Testis (tissue), 5 donors: ENCODE measurements at places on chromosomes 3 and 15. TPM values are rescaled to one million over a fixed set of nuclear protein-coding genes. Genes with fewer than 3 reads are reported as not detected.

- no peak for DNase-seq
- no peaks in the 10 kb centered on the region for H3K27me3 ChIP-seq
- H3K4me3 ChIP-seq = no peak overlapping the region
Measured at GRCh38 chr3:64940596-64941348, 253.0 kb upstream of the ADAMTS9 start.

DNA sequence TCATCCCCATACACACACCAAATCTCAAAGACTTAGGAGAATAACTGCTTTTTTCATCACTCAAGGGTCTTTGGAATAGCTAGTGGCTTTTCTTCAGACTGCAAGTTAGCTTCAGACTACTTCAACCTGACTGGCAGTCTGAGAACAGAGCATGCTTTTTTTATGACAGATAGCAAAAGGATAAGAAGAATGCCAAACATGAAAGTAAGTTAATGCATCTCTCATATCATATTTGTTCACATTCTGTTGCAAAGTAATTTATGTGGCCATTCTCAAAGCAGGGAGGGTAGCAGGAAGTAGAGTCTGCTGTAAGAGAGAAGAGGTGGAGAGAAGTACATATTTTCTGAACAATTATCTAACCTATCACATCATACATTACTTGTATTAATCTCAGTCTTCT, 544.4 kb downstream of the ZPLD1 start:
- no peaks in the 10 kb centered on the region for H3K4me1 ChIP-seq
- no peak for DNase-seq
- no peaks in the 10 kb centered on the region for H3K36me3 ChIP-seq
- no peak overlapping the region for H3K27ac ChIP-seq
- H3K27me3 ChIP-seq = no peaks in the 10 kb centered on the region

- no peaks in the 10 kb centered on the region for H3K27me3 ChIP-seq
- H3K36me3 ChIP-seq = no peaks in the 10 kb centered on the region
- peaks cover 10% of the 10 kb centered on the region for H3K4me1 ChIP-seq
- H3K4me3 ChIP-seq = no peak overlapping the region
Measured at GRCh38 chr3:67382536-67382935, 271.9 kb downstream of the SUCLG2 start.

DNA sequence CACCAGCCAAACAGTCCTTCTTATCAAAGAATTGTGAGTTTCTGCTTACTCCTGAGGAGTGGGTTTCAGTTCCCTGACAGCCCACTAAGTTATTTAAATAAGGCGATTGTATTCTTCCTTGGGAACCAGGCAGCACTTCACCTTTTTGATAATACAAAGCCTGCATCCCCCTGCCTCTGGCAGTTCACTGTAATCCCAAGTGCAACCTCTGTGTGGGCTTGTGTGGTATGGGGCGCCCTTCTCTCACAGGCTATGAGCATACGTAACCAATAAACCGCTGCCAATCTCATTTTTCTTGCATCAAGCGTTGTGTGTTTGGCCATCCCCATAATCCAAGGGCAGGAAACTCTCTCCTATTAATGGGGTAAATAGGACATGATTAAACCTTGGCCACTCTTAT, 1025.6 kb downstream of the NSUN3 start:
- no peaks in the 10 kb centered on the region for H3K27me3 ChIP-seq
- no peaks in the 10 kb centered on the region for H3K4me1 ChIP-seq
- H3K36me3 ChIP-seq = no peaks in the 10 kb centered on the region
- no peak for DNase-seq
- H3K4me3 ChIP-seq = no peak overlapping the region
- H3K27ac ChIP-seq = no peak overlapping the region

- no peaks in the 10 kb centered on the region for H3K36me3 ChIP-seq
- no peak for DNase-seq
- peaks cover 1% of the 10 kb centered on the region for H3K4me1 ChIP-seq
- H3K27ac ChIP-seq = peak overlapping the region; percentile 57
- H3K27me3 ChIP-seq = no peaks in the 10 kb centered on the region
Measured at GRCh38 chr15:60399931-60400330, 2.1 kb upstream of the ANXA2 start.

DNA sequence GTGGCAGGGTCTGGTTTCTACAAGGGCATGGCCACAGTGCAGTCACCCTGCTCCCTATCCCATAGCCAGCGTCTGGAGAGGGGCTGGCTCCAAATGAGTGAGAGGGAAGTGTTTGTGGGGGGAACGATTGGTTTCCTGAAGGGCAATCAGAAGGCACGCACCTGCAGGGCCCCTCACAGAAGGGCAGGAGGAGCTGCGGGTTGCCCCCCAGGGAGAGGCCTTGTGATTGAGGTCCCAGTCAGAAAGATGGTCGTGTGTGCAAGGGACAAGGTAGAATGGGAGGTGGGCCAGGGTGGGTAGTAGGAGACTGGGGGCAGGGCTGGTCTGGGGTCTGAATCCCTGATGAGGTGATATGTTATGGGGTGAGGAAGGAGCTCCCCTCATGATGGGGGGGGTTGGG, 35.8 kb downstream of the LIMD1 start:
- H3K4me3 ChIP-seq = no peak overlapping the region
- no peak overlapping the region for H3K27ac ChIP-seq
- H3K36me3 ChIP-seq = no peaks in the 10 kb centered on the region
- no peaks in the 10 kb centered on the region for H3K4me1 ChIP-seq
- H3K27me3 ChIP-seq = no peaks in the 10 kb centered on the region

DNA sequence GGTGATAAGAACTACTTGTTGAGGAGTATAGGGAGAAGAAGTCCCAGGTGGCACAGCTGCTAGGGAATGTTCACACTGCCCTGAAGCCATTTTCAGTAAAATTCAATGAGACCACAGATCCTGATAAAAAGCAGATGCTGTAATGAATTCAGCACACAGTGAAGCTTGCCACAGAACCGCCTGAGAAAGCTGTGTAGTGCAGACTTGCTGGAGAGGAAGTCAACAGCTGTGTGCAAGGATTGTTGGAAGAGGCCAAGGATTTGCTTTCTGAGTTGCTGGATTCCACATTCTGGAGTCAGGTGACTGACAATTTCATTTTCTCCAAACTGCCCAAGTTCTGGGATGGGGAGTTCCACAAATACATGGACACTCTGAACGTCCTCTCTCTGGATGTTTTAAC, 70.9 kb downstream of the ANP32A start:
- H3K4me3 ChIP-seq = no peak overlapping the region
- no peaks in the 10 kb centered on the region for H3K4me1 ChIP-seq
- no peaks in the 10 kb centered on the region for H3K36me3 ChIP-seq

GRCh38 chr3:24496529-24497482, 2.2 kb upstream of the THRB start:
- peak; percentile 63 for DNase-seq
- H3K4me1 ChIP-seq = no peaks in the 10 kb centered on the region
- H3K27me3 ChIP-seq = no peaks in the 10 kb centered on the region
- no peak overlapping the region for H3K4me3 ChIP-seq
- H3K36me3 ChIP-seq = no peaks in the 10 kb centered on the region

GRCh38 chr3:29022976-29023375, 257.9 kb upstream of the RBMS3 start:
- no peak overlapping the region for H3K27ac ChIP-seq
- H3K36me3 ChIP-seq = no peaks in the 10 kb centered on the region
- H3K4me3 ChIP-seq = no peak overlapping the region
- no peaks in the 10 kb centered on the region for H3K4me1 ChIP-seq

DNA sequence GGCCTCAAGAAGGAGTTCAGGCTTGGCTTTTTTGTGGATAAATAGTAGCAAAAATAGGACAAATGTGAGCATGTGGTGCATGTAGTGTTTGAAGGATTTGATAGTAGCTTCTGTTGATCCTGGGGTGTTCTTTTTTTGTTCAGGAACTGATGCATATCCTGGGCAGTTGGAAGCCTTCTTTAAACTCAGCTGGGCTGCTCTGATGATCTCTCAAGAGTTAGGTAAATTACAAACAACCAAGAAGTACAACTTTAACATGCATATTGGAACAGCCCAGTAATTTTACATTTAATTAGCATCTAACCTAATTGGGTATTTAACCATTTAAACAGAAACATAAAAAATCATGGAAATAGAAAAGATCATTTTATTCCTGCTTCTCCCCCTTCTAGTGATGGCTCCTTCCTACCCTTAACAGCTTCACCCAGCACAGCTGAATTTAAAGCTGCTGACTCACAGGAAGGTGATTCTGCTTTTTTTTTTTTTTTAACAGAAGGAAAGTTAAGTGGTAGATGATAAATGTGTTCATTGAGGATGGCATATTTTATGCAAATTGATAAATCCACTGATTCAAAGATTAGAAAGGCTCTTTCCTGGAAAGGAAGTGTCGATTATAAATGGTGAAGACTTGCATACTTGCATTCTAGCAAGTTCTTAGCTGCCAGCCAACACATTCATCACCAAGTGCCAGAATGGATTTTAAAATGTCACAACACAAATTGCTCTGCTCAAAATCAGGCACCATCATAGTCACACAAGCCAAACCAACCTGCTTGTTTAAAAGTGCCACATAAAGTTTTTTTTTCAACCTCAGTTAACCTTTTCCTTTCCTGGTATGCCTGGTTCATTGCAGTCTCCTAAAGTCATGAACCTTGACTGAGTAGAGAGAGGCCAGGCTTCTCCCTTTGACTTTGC, 20.0 kb downstream of the SLC35G2 start:
- no peak overlapping the region for H3K4me3 ChIP-seq
- no peaks in the 10 kb centered on the region for H3K36me3 ChIP-seq
- no peaks in the 10 kb centered on the region for H3K27me3 ChIP-seq

- H3K36me3 ChIP-seq = no peaks in the 10 kb centered on the region
- no peaks in the 10 kb centered on the region for H3K27me3 ChIP-seq
- H3K4me1 ChIP-seq = peaks cover 36% of the 10 kb centered on the region
- peak overlapping the region; percentile 55 for H3K4me3 ChIP-seq
Measured at GRCh38 chr3:194140520-194141414, 4.8 kb downstream of the HES1 start.

DNA sequence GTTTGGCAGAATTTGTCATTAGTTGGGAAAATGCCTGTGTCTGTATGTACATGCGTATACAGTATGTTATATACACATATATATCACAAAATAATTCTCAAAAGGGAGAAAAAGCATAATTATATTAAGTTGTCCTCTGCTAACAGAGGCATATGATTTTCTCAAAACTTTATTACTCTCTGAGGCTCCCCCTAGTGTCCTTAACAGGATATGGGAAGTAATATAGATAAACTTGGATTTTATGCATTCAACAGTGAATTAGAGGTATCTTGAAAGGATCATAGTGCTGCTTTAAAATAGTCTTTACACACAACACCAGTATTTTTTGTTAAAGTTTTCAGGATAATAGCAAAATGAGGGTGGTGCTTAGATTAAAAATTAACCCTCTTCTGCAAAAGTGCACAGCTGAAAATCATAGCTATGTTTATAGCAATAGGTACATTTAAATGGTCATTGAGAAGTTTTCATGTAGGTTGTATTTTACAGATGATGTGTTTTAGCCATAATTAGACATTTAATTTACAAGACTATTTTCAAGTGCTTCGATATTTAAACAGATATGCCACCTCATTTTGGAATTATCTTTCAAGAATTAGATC, 454.0 kb upstream of the ROBO2 start:
- H3K27me3 ChIP-seq = no peaks in the 10 kb centered on the region
- no peaks in the 10 kb centered on the region for H3K36me3 ChIP-seq
- peaks cover 3% of the 10 kb centered on the region for H3K4me1 ChIP-seq
- no peak overlapping the region for H3K27ac ChIP-seq

DNA sequence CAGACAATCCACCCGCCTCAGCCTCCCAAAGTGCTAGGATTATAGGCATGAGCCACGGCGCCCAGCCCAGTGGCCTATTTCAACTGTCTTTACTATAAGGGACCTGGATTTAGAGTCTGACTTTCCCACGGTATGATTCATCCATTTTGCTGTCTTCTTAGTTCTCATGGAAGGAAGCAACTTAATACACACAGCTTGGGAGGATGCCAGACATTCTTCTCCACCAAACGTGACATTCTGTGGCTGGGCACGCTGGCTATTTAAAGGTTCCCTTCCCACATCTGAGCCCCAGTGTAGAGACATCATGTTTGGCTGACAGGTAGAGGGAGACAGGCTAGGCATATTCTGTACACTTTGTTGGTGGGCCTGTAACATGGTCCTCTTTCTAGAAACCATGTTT, 26.2 kb downstream of the FAM43A start:
- H3K27me3 ChIP-seq = no peaks in the 10 kb centered on the region
- no peak for DNase-seq
- no peaks in the 10 kb centered on the region for H3K4me1 ChIP-seq
- H3K4me3 ChIP-seq = no peak overlapping the region

GRCh38 chr15:74782259-74783071, 585 bp downstream of the CSK start:
- H3K4me3 ChIP-seq = peak overlapping the region; percentile 85
- H3K27me3 ChIP-seq = no peaks in the 10 kb centered on the region
- H3K36me3 ChIP-seq = no peaks in the 10 kb centered on the region
- peak overlapping the region; percentile 55 for H3K27ac ChIP-seq
- peak; percentile 36 for DNase-seq
- H3K4me1 ChIP-seq = peaks cover 46% of the 10 kb centered on the region

GRCh38 chr3:9947025-9947995, 4.9 kb downstream of the PRRT3 start:
- H3K27ac ChIP-seq = peak overlapping the region; percentile 86
- peak; percentile 78 for DNase-seq
- no peaks in the 10 kb centered on the region for H3K36me3 ChIP-seq
- H3K4me1 ChIP-seq = peaks cover 10% of the 10 kb centered on the region
- no peaks in the 10 kb centered on the region for H3K27me3 ChIP-seq

- H3K4me3 ChIP-seq = no peak overlapping the region
- no peaks in the 10 kb centered on the region for H3K36me3 ChIP-seq
- DNase-seq = no peak
- H3K4me1 ChIP-seq = no peaks in the 10 kb centered on the region
- H3K27me3 ChIP-seq = no peaks in the 10 kb centered on the region
Measured at GRCh38 chr3:187855131-187855530, 109.9 kb upstream of the BCL6 start.

DNA sequence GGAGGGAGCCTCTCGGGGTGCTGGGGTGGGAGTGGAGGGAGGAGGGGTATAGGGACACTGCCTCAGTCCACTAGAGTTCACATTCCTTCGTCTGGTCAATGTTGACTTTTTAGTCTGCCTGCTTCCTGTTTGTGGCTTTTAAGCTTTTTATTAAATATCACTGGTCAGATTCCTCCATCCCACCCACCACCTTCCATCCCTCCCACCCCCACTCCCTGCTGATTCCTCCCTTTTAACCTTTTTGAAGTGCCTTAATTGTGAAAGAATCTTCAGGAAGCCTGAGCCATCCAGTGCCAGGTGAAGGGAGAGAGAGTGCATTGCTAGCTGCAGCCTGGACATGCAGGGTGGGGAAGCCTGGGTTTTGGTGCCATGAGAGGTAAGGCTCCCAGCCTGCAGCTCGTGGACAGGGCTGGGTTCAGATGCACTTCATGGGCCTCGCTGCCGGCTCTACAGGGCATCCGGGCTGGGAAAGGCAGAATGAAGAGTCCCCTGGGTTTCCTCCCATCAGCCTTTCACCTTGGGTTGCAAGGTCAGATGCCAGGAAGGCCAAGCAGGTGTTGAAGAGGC, 105.9 kb downstream of the DNAJB8 start:
- H3K27ac ChIP-seq = no peak overlapping the region
- no peaks in the 10 kb centered on the region for H3K4me1 ChIP-seq
- no peaks in the 10 kb centered on the region for H3K27me3 ChIP-seq
- DNase-seq = no peak

Gene OXTR
- total RNA-seq = 4.2 TPM

Gene WNT5A
- 11.1 TPM for total RNA-seq

Gene ARHGEF3
- total RNA-seq = 72.2 TPM

Gene GP5
- 0.06 TPM for total RNA-seq

Gene NR2F2
- 31.2 TPM for total RNA-seq

Gene GPR149
- 0.31 TPM for total RNA-seq
